ENCODE measurements at places on chromosomes 5 and 9. TPM values are rescaled to one million over a fixed set of nuclear protein-coding genes. Genes with fewer than 3 reads are reported as not detected.

IRX1 gene
- total RNA-seq: 0.41 TPM

TOR4A gene
- total RNA-seq: 0.41 TPM

- no peak for DNase-seq
These were observed 40.0 kb downstream of the NUDT12 start for GRCh38 chr5:103522586-103522985.

- no peak for DNase-seq
These were observed 46.6 kb downstream of the COL15A1 start for GRCh38 chr9:98990181-98990870.

PFN3 gene
- 0.82 TPM for total RNA-seq

- DNase-seq: no peak
These were observed 40.6 kb upstream of the SLIT3 start for GRCh38 chr5:169341556-169341955.

FAM170A gene
- total RNA-seq: not detected

DNA sequence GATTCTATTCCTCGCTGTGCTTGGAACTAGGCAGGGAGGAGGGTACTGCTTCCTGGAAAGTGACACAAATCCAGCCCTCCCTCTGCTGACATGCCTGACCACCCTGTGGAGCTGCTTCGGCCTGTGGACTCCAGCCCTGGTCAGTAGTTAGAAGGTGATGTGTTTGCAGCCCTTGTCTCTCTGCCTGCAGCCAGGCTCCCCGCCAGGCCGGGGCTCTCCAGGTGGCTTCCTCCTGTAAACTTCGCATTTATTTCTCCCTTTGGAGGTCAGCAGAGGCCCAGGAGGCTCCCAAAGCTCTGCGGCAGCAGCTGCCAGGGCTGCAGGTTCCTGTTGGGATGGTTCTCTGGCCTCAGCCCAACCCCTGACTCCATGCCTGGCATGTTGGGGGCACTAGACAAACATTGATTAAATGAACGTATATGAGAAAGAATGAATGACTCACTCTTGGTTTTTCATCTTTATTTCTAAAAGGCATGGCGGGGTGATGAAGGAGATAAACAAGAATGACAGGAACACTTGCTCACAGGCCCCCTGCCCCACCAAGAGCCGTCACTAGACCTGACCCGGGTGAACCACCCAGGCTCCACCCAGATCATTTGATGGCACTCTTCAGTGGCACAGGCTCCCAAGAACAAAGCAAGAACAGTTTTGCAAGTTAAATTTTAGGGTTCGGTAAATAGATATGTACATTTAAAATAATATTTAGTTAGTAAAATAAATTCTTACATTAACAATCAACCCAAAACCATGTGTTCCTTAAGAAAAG is 8.4 kb upstream of the IRX2 start:
- DNase-seq: no peak

- no peak for DNase-seq
These were observed 11.8 kb upstream of the TCOF1 start for GRCh38 chr5:150345716-150346115.

DNA sequence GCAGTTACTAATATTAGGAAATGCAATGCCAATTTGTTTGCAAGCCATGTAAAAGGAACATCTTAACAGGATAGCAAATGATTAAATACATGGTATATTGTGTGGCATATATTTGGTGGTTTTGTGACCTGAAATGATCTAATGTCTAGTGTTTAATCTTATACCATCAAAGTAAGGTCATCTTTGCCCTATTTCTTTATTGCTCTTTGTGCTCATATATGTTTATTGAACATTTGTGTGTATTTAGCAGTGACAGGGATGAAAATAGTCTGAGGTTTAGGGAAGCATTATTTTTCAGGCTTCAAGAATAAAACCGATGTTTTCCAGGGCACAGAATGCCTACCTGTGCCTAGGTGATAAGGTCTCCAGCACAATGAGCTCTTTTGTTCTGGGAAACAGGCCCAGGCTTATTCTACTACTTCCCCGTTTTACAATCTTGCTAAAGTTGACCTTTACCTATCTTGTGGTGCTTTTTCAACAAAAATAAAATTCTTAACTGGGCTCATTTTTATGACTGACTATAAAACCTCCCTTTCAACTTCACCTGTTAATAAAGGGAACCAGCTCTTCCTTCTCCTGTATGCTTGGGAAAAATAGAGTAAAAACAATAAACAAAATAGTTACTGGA is 105.6 kb upstream of the ANKH start:
- no peak for DNase-seq

DNA sequence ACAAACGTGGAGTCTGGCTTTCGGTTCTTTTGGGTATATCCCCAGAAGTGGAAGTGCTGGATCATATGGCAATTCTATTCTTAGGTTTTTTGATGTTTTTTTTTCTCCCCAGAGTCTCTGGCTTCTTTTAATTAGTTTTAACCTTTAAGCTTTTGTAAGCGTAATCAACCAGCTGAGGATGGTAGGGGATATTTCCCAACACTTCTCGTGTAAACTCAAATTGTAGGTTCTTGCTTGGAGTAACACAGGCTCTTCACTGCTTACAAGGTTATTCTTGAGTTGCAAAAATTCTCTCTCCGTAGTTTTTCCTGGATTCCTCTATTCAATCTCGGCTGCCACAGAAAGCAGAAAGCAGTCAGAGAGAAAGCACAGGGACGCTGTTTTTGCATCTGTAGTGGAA is 11.9 kb downstream of the LAMC3 start:
- no peak for DNase-seq

CPEB4 gene
- 76.2 TPM for total RNA-seq

GRCh38 chr9:129716091-129716490 is 36.8 kb downstream of the PTGES start:
- DNase-seq: no peak

SLC4A9 gene
- total RNA-seq: under 0.01 TPM

SGCD gene
- total RNA-seq: 3.3 TPM

GNA14 gene
- 1.6 TPM for total RNA-seq

DNA sequence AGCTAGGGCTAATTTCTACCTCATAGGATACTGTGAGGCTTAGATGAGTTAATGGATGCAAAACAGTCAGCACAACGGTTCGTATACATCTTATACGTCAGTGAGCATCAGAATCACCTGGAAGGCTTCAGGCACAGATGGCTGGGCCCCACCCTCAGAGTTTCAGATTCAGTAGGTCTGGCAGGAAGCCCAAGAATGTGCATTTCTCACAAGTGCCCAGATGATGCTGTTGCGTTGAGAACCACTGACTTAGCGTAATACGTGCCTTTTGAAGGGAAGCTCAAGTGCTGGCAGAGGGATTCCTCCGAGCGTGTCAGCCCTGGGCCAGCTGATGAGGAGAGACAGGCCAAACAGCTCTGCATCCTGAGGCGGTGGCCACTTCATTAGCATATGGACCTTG is 117.1 kb upstream of the WWC1 start:
- DNase-seq: no peak

DNA sequence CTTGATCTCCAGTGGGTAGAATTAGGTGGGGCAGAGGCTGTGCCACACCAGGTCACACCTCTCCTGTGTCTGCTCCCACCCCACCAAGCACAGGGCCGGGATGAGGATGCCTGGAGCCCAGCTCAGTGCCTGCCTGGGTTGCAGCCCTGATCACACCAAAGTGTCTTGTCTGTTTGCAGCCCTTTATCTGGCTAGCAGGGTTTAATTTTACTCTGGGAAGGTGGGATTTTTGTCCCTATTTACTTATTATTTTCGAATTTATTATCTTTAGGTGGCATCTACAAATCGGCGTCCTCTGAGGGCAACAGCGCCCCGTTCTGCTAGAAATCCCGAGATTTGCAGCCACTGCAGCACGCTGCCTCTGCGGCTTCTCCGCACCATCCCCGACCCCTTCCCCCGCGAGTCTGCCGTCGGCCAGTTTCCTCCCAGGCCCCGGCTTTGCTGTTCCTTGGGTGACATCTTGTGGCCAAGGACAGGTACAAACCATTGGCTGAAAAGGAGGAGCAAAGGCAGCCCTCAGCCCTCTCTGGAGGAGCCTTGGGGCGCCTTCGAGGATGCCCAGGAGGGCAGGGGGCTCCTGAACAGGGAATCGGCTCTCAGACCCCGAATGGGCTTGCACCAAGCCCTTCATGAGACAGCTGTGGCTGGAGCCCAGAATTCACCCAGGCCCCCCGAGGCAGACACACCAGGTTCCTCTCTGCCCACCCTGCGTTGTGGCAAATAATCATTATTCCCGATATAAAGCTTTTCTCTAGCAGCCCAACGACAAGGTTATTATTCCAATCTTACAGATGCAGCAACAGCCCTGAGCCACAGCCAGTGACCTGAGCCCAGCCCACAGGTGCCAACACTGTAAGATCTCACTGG is 113.0 kb downstream of the GAPVD1 start:
- DNase-seq: peak; percentile 42

GRCh38 chr5:30100929-30101328 is 1092.6 kb upstream of the CDH6 start:
- no peak for DNase-seq

DNA sequence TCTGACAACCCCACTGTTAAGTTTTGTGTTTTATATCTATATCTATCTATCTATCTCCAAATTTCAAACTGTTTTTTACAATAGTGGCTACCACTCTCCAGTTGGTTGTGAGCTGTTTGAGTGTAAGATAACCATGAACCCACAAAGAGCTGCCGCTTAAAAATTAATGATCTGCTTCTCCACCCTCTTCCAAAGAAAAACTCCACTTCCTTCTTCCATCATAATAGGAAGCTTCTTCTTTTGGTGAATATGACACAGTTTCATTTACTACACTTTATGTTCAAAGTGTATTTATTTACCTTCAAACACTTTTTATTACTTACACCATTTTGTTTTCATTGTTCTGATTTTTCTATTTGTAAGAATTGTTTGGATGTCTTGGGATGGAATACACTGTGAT is 37.9 kb downstream of the SPZ1 start:
- no peak for DNase-seq

NREP gene
- total RNA-seq: 536 TPM

GRCh38 chr9:88391921-88392320 is 3.7 kb downstream of the SPIN1 start:
- DNase-seq: no peak
